Lower leg skin (tissue), 4 donors: ENCODE measurements at places on chromosomes 16 and 17.
A peak's percentile ranks its signal among the peaks of the same experiment; 100 is the strongest.

GRCh38 chr16:4415538-4416199 lies 727 bp downstream of the CORO7 start:
- DNase-seq = peak; percentile 91

DNA sequence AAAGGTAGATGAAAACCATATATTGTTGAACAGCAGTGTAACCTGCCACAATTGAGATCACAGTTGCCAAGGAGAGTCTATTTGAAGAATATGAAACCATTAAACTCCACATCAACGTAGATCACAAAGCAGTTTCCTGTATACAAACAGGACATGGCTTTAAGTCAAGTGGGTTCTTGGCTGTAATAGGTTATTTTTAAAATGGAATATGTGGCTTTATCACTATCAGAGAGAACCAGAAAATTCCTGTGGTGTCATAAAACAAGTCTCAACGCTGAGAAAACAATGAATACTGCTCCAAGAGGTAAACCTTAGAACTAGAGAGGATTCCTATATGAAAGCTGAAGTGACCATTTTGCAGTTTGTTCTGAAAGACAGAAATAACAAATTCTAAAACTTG lies 999.7 kb downstream of the CDH11 start:
- DNase-seq = no peak

- DNase-seq = no peak
Measured at GRCh38 chr17:47705536-47706530, 11.9 kb downstream of the TBKBP1 start.

- DNase-seq = no peak
Measured at GRCh38 chr17:68785565-68786486, 169.4 kb downstream of the ABCA8 start.

GRCh38 chr16:10883004-10883403 lies 6.0 kb downstream of the CIITA start:
- no peak for DNase-seq

- DNase-seq = no peak
Measured at GRCh38 chr16:13568803-13569202, 351.2 kb upstream of the ERCC4 start.
